Inflammatory macrophage (primary cell): ENCODE measurements at places on chromosomes 11 and 22.

GRCh38 chr11:64490562-64491216 is 100.3 kb upstream of the SLC22A12 start:
- DNase-seq, result no peak

GRCh38 chr22:23622634-23623033 is 9.5 kb downstream of the DRICH1 start:
- no peak for DNase-seq

DNA sequence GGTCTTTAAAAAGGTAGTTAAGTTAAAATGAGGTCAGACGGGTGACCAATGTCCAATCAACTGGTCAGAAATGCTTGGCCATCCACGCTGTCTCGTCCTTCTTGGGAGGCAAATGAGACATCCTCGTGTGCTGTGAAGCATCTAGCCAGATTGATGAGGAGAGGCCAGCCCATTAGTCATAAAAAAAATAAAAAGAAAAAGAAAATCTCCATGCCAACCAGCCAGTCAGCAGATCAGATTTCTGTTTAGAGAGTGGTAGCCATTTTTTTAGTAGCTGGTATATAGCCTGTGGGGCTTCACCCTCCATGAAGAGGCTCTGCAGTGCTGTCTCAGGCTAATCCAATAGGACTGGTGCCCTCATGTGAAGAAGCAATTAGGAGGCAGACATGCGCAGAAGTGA is 343.1 kb upstream of the SYN3 start:
- no peak for DNase-seq

DNA sequence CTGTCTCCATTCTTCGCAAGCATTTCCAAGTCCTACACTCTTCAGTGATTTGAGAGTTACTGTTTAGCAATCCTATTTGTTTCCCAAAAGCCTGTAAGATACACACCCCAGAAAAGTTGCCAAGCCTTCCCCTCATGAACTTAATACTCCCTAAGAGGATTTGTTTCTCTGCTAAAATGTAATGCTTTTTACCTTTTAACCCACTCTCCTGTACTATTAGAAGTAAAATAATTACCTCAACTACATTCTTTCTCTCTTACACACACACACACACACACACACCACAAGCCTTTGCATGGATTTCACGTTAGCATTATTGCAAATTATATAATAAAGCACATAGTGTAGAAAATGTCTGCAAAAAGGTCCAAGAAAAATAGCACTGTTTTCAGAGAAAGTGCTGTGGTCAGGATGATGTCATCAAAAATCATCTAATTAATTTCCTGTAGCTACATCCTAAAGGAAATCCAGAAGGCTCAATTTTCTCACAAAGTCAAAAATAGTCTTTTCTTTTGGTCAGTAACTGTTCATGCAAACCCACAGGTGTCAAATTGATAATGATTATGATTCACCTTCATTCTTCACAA is 364.1 kb upstream of the PITPNB start:
- no peak for DNase-seq

DNA sequence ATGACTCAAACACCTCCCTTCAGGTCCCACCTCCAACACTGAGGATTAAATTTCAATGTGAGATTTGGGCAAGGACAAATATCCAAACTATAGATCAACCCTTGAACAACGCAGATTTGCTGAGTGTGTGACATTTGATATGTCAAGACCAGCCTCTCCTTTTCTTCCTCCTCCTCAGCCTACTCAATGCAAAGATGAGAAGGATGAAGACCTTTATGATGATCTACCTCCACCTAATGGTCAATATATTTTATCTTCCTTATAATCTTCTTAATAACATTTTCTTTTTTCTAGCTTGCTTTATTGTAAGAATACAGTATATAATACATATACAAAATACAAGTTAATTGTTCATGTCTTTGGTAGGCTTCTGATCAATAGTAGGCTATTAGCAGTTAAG is 67.5 kb upstream of the MPPED2 start:
- no peak for DNase-seq

GRCh38 chr22:39789788-39790187 is 103.8 kb downstream of the ENTHD1 start:
- no peak for DNase-seq

- DNase-seq, result no peak
Measured at GRCh38 chr22:37808294-37808657, 542 bp downstream of the GCAT start.

- no peak for DNase-seq
Measured at GRCh38 chr11:1218256-1218787, 4.5 kb upstream of the MUC5B start.

DNA sequence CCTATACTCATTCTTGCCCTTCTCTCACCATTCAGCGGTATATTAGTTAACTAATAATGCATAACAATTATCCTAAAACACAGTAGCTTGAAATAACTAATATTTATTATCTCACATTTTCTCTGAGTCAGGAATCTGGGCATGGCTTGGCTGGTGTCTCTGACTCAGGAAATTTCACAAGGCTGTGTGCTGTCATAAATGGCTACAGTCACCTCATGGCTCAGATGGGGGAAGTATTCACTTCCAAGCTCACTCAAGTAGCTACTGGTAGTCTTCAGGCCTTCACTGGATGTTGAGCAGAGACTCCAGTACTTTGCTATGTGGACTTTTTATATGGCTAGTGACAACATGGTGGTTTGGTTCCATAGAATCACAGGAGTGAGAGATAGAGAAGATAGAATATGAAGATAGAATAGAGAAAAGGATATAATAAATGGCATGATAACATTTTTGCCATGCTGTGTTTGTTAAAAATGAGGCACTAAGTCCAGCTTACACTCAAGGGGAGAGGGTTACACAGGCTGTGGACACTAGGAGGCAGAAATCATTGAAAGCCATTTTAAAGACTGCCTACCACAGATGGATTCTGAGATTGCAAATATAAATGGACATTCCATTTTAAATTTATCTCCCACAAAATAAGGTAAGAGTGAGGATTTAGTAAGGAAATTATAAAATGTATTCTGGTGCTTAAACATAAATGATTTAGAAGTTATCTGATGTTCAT is 997.8 kb upstream of the CHORDC1 start:
- DNase-seq, result no peak

- no peak for DNase-seq
Measured at GRCh38 chr11:125239585-125240560, 75.3 kb downstream of the PKNOX2 start.

- DNase-seq, result no peak
Measured at GRCh38 chr22:34805771-34806170, 260.2 kb upstream of the ISX start.

GRCh38 chr22:41091132-41092022 is 1.0 kb upstream of the EP300 start:
- DNase-seq, result peak; percentile 100

DNA sequence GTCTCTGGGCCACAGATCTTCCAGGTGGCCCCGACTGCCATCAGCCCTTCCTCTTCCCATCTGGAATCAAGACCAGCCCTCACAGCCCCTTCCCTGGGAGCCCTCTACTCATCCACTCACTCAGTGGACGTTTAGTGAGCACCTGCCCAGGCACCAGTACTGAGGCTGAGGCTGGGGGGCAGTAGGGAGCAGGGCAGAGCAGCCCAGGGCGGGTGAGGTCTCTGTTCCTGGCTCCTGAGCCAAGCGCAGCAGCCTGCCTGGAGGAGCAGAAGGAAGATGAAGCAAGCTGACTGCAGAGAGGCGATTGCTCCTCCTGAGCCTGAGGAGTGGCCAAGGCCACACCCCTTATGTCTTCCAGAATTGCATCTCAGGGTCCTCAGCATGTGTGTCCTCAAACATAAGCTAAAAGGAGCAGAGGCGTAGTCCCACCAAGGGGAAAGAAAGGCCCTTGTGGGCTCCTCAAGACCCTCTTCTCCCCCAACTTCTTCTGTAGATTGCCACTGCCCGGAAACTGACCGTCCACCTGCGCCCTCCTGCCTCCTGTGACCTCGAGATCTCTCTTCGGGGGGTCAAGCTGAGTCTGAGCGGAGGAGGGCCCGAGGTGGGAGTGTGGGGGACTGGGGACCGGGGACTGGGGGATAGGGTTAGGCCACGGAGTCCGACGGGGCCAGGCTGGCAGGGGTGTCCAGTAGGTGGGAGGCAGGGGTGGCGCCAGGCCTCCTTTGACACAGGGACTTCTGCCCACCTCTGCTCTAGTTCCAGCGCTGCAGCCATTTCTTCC is 5.8 kb downstream of the MAPK8IP2 start:
- no peak for DNase-seq

DNA sequence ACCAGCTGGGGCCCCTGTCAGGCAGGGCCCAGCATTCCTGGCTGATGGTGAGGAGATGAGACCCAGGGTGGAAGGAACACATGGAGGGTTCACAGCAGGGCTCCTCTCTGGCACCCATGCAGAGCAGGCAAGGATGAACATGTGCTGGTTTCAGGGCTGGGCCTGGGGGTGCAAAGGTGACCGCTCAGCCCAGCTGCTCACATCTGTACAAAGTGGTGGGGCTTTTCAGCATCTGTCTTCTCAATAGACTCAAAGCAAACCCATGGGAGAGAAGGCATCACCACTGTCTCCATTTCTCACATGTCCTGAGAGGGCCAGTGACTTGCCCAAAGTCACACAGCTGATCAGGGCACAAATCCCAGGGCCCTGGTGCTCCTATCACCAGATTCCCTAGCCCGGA is 27.3 kb upstream of the TCF20 start:
- no peak for DNase-seq

GRCh38 chr11:16924826-16925560 is 89.2 kb downstream of the PLEKHA7 start:
- no peak for DNase-seq

- no peak for DNase-seq
Measured at GRCh38 chr11:64842366-64842759, 2.1 kb downstream of the CDC42BPG start.

- DNase-seq, result peak; percentile 91
Measured at GRCh38 chr22:38754751-38755154, 1.0 kb downstream of the SUN2 start.

DNA sequence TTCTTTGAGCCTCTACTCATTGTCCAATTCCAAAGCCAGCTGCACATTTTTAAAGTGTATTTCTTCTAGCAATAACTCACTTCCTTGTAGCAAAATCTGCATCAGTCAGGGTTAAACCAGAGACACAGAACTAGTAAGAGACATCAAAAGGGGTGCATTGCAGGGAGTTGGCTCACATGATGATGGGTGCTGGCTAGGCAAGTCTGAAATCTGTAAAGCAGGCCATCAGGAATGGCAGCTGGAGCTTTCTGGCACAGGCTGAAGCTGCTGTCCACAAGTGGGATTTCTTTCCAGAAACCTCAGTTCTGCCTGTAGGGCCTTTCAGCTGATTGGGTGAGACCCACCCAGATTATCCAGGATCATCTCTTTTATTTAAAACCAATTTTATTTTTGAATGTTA is 698.1 kb downstream of the NTM start:
- no peak for DNase-seq

GRCh38 chr11:420911-421321 is 6.1 kb upstream of the SIGIRR start:
- no peak for DNase-seq

DNA sequence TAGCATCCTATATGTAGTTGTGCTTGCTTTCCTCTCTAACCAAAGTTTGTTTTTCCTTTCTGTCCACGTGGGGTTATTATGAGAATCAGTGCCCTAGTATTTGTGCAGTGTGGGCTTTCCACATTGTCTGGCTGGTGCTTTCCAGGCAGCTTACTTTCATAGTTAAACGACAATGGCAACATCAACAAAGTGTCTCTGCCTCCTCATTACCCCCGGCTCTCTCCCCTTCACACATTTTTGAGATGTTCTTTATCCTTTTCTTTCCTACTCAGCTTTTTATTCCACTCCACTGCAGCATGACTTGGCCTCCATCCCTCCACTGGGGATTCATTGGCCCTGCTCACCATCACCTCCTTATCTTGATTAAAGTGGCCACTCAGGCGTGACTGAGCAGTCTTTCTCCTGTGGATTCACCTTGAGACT is 19.1 kb downstream of the SPECC1L start:
- DNase-seq, result no peak

GRCh38 chr22:20244250-20244648 is 23.9 kb downstream of the RTN4R start:
- no peak for DNase-seq

DNA sequence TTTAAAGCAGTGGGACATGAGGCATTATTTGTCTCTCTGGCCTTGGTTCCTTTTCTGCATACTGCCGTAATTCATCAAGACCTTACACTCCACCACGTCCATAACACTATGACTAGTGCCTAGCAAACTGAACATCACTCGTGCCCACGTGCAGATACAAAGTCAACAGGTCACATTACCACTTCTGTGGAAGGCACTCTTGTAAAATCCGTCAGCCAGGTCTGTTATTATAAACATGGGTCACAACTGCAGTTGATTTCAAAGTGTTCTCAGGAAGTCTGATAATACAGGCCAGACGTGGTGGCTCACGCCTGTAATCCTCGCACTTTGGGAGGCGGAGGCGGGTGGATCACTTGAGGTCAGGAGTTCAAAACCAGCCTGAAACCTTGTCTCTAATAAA is 14.1 kb downstream of the VSIG10L2 start:
- DNase-seq, result no peak

DNA sequence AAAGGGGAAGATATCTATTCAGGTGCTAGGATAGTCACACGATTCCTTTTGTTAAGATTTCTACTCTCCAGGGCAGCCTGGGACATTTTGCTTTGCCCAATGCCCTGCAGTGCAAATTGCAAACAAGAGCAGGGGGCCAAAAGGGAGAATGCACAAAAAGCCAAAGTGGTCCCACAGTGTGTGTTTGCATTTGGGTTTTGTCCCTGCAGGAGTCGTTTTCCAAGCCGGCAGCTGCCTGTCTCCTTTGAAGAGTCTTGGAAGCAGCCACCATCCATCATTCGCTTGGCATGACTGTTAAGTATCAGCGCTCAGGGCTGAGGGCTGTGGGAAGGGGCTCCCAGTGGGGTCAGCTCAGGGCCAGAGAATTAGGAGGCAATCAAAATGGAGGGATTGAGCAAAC is 184.7 kb downstream of the MIAT start:
- DNase-seq, result no peak

GRCh38 chr11:71309181-71309580 is 56.8 kb upstream of the SHANK2 start:
- DNase-seq, result no peak

DNA sequence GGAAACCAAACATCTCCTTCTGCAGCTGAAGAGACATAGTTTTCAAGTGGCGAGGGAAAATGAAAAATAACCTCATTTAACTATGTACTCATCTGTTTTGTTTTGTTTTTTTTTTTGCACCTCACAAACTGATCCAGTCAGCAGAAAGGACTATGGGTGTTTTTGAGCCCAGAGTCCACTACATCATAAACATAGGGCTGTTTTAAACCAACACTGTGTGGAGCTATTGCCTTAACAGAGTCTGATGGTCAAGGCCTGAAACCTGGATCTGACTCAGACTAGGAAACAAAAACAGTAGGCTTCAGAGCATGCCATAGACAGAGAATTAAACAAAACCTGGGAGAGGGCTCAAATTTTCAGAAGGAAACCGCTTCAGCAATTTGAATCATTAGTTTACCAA is 99.3 kb upstream of the FSHB start:
- DNase-seq, result no peak

GRCh38 chr22:23402275-23403151 is 177.6 kb downstream of the IGLL1 start:
- peak; percentile 39 for DNase-seq
